ENCODE measurements at places on chromosomes 3 and 15.

GRCh38 chr3:81929697-81930096 is 168.3 kb upstream of the GBE1 start:
- H3K27me3 ChIP-seq = peaks cover 11% of the 10 kb centered on the region
- no peak overlapping the region for H3K4me3 ChIP-seq
- H3K27ac ChIP-seq = no peak overlapping the region
- peaks cover 3% of the 10 kb centered on the region for H3K4me1 ChIP-seq
- H3K36me3 ChIP-seq = no peaks in the 10 kb centered on the region

DNA sequence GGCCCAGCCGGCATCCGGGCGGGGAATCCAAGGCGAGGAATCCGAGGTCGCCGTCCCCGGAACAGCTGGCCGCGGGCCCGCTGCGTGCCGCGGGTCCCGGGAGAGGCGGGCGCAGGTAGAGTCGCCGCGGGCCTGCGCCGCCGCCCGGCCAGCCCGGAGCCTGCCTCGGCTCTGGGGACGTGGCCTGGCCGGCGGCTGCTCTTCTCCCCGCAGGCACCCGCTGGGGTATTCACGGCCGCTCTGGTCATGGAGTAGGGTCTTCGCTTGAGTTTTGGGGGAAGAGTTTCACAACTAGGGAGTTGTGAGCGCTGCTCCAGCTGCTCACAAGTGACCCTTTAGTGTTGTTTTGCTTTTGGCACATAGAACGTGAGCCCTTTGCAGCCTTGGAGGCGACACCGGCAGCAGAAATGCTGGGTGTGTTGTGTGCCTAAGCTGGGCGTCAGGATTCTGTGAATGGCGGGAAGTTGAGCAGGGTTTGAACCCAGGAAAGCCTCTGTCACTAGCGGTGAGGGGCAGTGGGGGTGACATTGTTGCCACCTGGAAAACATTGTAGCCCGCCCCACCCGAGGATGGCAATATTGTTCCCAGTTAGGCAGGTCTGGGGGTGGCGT is 4.0 kb downstream of the TRIM71 start:
- peaks cover 3% of the 10 kb centered on the region for H3K4me1 ChIP-seq
- no peak overlapping the region for H3K4me3 ChIP-seq
- no peaks in the 10 kb centered on the region for H3K36me3 ChIP-seq
- DNase-seq = no peak
- H3K27me3 ChIP-seq = peaks cover 60% of the 10 kb centered on the region

GRCh38 chr15:78691167-78691850 is 50.3 kb upstream of the CHRNB4 start:
- no peak for DNase-seq
- H3K27me3 ChIP-seq = no peaks in the 10 kb centered on the region
- H3K4me1 ChIP-seq = no peaks in the 10 kb centered on the region
- no peaks in the 10 kb centered on the region for H3K36me3 ChIP-seq

- no peak overlapping the region for H3K27ac ChIP-seq
- peaks cover 21% of the 10 kb centered on the region for H3K27me3 ChIP-seq
- H3K4me3 ChIP-seq = no peak overlapping the region
- H3K36me3 ChIP-seq = no peaks in the 10 kb centered on the region
- H3K4me1 ChIP-seq = no peaks in the 10 kb centered on the region
Measured at GRCh38 chr15:88208396-88208795, 48.1 kb downstream of the NTRK3 start.

DNA sequence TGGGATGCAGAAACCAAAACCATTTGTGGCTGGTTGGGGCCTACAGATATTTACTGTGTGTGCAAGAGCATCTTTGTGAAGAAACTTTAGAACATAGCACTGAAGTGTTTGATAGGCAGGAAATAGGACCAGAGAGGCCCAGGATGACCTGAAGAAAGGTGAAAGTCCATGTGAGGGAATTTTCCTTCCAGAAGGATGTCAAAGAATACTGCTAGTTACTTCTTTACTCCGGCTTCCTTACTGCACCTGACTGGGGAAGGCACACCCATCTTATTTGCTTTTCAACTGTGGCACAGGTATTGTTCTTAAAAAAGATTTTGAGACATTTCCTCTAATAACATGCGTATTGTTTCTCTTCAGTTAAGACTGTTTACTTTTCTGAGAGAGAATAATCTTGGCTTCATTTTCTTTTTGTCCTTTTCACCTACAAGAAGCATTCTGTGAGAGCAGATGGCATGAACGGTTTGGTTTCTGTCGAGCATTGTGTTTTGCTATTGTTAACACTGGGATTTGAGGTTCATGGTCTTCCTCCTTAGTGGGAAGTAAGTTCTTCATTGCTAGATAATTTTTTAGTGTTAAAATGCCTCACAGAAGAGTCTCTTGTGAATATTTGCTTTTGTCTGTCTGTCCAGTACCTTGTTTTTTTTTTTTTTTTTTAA is 71.5 kb downstream of the SLCO3A1 start:
- H3K36me3 ChIP-seq = no peaks in the 10 kb centered on the region
- H3K4me3 ChIP-seq = no peak overlapping the region
- H3K27ac ChIP-seq = no peak overlapping the region
- H3K4me1 ChIP-seq = peaks cover 27% of the 10 kb centered on the region

- H3K4me1 ChIP-seq = peaks cover 10% of the 10 kb centered on the region
- H3K27ac ChIP-seq = no peak overlapping the region
- peaks cover 6% of the 10 kb centered on the region for H3K27me3 ChIP-seq
- DNase-seq = no peak
Measured at GRCh38 chr15:89067751-89068150, 20.5 kb upstream of the ABHD2 start.

DNA sequence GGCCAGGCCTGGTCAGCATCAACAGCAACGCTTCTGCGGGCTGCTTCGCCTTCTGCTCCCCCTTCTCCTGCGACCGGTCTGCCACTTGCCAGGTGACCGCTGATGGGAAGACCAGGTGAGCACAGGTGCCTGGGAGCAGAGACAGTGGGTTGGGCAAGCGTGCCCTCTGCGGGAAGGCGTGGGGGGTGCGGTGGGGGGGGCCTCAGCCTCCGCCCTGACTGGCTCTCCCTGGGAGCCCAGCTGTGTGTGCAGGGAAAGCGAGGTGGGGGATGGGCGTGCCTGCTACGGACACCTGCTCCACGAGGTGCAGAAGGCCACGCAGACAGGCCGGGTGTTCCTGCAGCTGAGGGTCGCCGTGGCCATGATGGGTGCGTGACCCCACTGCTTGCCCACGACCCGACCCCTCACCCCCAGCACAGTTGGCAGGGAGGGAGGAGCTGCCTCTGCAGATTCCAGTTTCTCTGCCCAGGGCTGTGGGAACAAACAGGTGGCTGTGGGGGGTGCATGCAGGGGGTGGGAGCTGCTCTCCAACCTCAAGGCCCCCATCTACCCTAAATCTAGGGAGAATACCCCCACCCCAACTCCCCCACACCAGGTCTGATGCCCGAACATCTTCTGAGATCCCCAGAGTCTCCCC is 8.8 kb downstream of the STAB1 start:
- no peak overlapping the region for H3K27ac ChIP-seq
- H3K4me1 ChIP-seq = peaks cover under 1% of the 10 kb centered on the region
- H3K27me3 ChIP-seq = no peaks in the 10 kb centered on the region
- H3K4me3 ChIP-seq = no peak overlapping the region

DNA sequence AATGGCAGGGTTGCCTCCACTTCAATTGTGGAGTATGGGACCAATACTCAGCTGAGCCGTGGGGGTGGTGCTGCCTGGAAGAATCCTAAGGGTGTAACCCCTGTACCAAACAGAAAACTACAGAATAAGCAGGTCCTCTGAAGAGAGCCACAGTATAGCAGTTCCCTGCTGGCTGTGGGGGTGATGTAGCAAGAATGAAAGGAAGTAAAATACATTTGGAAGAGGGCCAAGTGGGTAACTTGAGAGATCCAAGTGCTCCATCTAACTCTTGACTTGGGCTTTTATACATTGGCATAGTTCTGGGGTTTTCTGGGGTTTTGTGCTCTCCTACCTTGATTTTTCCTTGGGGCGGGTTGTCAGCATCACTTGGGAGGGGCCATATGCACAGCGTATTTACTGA is 341.4 kb downstream of the OTOL1 start:
- no peak overlapping the region for H3K4me3 ChIP-seq
- H3K36me3 ChIP-seq = no peaks in the 10 kb centered on the region
- no peaks in the 10 kb centered on the region for H3K27me3 ChIP-seq
- no peak overlapping the region for H3K27ac ChIP-seq

DNA sequence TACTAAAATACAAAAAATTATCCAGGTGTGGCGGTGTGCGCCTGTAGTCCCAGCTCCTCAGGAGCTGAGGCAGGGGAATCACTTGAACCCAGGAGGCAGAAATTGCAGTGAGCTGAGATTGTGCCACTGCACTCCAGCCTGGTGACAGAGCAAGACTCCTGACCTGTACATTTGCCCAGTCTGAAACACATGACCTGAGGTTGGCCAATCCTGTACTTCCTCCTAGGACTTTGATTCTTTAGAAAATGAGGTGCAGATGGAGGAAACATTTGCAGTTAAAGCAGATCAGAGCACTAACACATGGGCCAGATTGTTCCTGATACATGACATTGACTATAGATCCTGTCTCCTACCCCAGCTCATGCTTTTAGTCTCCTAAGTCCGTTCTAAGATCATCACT is 28.9 kb upstream of the LPP start:
- no peak overlapping the region for H3K4me3 ChIP-seq
- H3K4me1 ChIP-seq = peaks cover 10% of the 10 kb centered on the region
- H3K27ac ChIP-seq = no peak overlapping the region
- DNase-seq = no peak
- no peaks in the 10 kb centered on the region for H3K36me3 ChIP-seq
- no peaks in the 10 kb centered on the region for H3K27me3 ChIP-seq

- no peak for DNase-seq
- H3K27ac ChIP-seq = no peak overlapping the region
- H3K4me1 ChIP-seq = peaks cover 23% of the 10 kb centered on the region
- no peaks in the 10 kb centered on the region for H3K27me3 ChIP-seq
- no peaks in the 10 kb centered on the region for H3K36me3 ChIP-seq
Measured at GRCh38 chr15:95874637-95875036, 455.9 kb upstream of the NR2F2 start.

DNA sequence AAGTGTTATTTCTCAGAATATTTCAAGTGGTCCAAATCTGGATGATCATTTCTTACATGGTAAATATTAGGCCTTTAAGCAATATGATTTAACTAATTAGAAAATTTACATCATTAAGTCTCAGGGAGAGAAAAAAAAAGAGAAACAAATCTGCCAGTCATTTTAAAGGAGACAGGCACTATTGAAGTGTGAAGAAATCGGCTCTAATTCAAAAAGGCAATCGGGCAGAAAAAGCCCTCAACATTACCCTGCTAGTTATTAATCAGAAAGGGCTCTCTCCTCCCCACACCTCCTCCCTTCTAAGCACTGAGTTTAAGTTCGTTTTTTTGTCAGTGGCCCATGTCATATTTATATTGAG is 215.9 kb downstream of the MEIS2 start:
- H3K27ac ChIP-seq = no peak overlapping the region
- no peak overlapping the region for H3K4me3 ChIP-seq
- H3K36me3 ChIP-seq = peaks cover 2% of the 10 kb centered on the region
- H3K4me1 ChIP-seq = peaks cover 14% of the 10 kb centered on the region
- no peak for DNase-seq

- H3K27me3 ChIP-seq = no peaks in the 10 kb centered on the region
- no peak overlapping the region for H3K27ac ChIP-seq
- no peak for DNase-seq
Measured at GRCh38 chr3:74663178-74663577, 48.7 kb upstream of the CNTN3 start.

GRCh38 chr3:72535772-72536171 is 312.5 kb downstream of the SHQ1 start:
- no peak for DNase-seq
- H3K27me3 ChIP-seq = peaks cover 15% of the 10 kb centered on the region
- H3K36me3 ChIP-seq = peaks cover 6% of the 10 kb centered on the region
- no peak overlapping the region for H3K4me3 ChIP-seq
- H3K27ac ChIP-seq = no peak overlapping the region
- peaks cover 10% of the 10 kb centered on the region for H3K4me1 ChIP-seq

- no peak overlapping the region for H3K27ac ChIP-seq
- H3K4me1 ChIP-seq = peaks cover 26% of the 10 kb centered on the region
- H3K27me3 ChIP-seq = no peaks in the 10 kb centered on the region
- no peak overlapping the region for H3K4me3 ChIP-seq
Measured at GRCh38 chr3:23913873-23914743, 2.7 kb downstream of the NKIRAS1 start.

DNA sequence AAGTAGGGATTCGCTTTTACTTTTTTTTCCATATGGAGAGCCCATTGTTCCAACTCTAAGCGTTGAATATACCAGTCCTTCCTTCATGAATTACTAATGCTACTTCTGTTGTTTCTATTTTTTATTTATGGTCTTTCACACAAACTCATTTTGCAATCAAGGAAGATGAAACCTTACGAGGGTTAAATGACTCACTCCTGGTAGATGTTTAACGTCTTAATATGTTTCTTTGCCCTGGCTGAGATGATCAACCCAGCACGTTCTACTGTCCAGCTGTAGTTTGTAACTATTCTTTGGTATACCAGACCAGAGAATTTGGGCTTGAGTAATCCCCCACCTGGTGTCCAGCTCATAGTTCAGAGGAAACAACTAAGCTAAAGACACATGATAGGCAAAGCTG is 23.1 kb downstream of the CDCP1 start:
- no peak overlapping the region for H3K27ac ChIP-seq
- H3K4me3 ChIP-seq = no peak overlapping the region
- peaks cover 23% of the 10 kb centered on the region for H3K4me1 ChIP-seq
- no peaks in the 10 kb centered on the region for H3K36me3 ChIP-seq
- H3K27me3 ChIP-seq = peaks cover 49% of the 10 kb centered on the region

DNA sequence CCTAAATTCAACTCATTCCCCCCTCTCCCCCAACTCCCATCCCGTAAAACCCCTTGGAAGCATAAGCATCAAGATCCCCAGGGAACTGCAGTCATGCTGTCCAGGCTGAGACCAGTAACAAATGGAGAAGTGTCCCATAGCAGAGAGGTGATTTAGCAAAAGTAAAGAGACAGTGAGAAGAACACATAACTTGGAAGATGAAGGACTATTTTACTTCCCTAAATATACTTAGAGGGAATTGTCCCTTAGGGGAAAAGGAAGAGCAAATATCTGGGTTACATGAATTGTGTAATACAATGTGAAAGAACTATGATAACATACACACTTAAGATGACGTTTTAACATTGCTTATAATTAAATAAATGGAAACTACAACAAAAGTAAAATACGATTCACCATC is 61.6 kb upstream of the LRRFIP2 start:
- no peaks in the 10 kb centered on the region for H3K4me1 ChIP-seq
- no peak overlapping the region for H3K4me3 ChIP-seq
- no peak overlapping the region for H3K27ac ChIP-seq
- H3K36me3 ChIP-seq = no peaks in the 10 kb centered on the region

- H3K27me3 ChIP-seq = peaks cover 14% of the 10 kb centered on the region
- H3K4me3 ChIP-seq = no peak overlapping the region
- DNase-seq = no peak
- H3K36me3 ChIP-seq = no peaks in the 10 kb centered on the region
- H3K4me1 ChIP-seq = no peaks in the 10 kb centered on the region
- H3K27ac ChIP-seq = no peak overlapping the region
Measured at GRCh38 chr3:180743813-180744590, 64.7 kb upstream of the CCDC39 start.

Measured in activated naive CD8-positive, alpha-beta T cell treated with anti-CD3 and anti-CD28 coated beads for 36 hours (primary cell).